ENCODE measurements at places on chromosomes 1 and 21.

DNA sequence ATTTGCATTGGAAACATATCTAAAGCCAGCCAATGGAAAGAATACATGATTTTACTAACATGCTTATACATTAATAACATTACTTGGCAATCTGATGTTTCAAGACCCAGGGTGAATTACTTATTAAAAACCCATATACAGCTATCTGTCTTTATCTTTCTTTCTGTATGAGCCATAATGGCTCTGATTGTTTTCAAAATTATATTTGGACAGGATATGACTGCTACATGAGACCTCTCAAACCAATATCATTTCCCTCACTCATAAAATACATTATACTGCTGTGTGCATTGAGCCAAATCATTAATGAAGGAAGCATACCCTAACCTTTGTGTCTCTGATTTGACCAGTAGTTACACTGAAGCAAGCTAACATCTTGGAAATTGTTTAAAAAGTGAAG is 205.9 kb upstream of the DPYD start:
- H3K4me3 ChIP-seq: no peak overlapping the region
- H3K36me3 ChIP-seq: no peaks in the 10 kb centered on the region
- H3K4me1 ChIP-seq: no peaks in the 10 kb centered on the region
- H3K27me3 ChIP-seq: no peaks in the 10 kb centered on the region

GRCh38 chr1:22886211-22886610 is 86.5 kb downstream of the LACTBL1 start:
- H3K27me3 ChIP-seq: no peaks in the 10 kb centered on the region
- H3K36me3 ChIP-seq: no peaks in the 10 kb centered on the region
- DNase-seq: no peak
- H3K4me3 ChIP-seq: no peak overlapping the region

GRCh38 chr1:19035377-19036040 is 79.0 kb upstream of the IFFO2 start:
- no peak for DNase-seq
- no peak overlapping the region for H3K27ac ChIP-seq
- no peaks in the 10 kb centered on the region for H3K27me3 ChIP-seq
- no peaks in the 10 kb centered on the region for H3K4me1 ChIP-seq

- H3K27me3 ChIP-seq: no peaks in the 10 kb centered on the region
- peaks cover 64% of the 10 kb centered on the region for H3K4me1 ChIP-seq
- H3K4me3 ChIP-seq: no peak overlapping the region
These were observed 26.0 kb downstream of the SERBP1 start for GRCh38 chr1:67404212-67404620.

GRCh38 chr1:88980870-88981269 is 11.6 kb downstream of the KYAT3 start:
- no peaks in the 10 kb centered on the region for H3K36me3 ChIP-seq
- DNase-seq: no peak
- H3K27ac ChIP-seq: no peak overlapping the region
- peaks cover 21% of the 10 kb centered on the region for H3K4me1 ChIP-seq
- H3K4me3 ChIP-seq: no peak overlapping the region
- H3K27me3 ChIP-seq: no peaks in the 10 kb centered on the region

GRCh38 chr1:35587736-35588135 is 14.6 kb downstream of the TFAP2E start:
- H3K4me3 ChIP-seq: no peak overlapping the region
- no peaks in the 10 kb centered on the region for H3K27me3 ChIP-seq
- no peaks in the 10 kb centered on the region for H3K4me1 ChIP-seq
- no peak overlapping the region for H3K27ac ChIP-seq
- DNase-seq: no peak

DNA sequence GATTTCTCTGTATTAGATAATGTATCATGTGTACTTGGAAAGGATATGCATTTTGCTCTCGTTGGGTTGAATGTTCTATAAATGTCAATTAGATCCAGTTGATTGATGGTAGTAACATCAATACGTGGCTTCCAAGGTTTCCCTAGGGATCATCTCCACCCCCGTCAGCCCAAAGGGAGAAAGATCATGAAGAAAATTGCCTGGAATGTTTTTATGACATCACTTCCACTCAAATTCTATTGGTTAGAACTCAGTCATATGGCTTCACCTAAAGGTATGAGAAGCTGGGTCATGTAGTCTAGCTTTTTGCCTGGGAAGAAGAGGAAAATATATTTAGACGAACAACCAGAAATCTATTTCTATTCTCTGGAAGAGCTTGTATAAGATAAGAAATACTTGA is at the start of gene C1orf185:
Gene C1orf185 (plus strand): TSS at position 253 of the 400 bp plus-strand sequence. CDS start 6 bp downstream, at position 259.
- H3K27ac ChIP-seq: no peak within 1 kb of the TSS
- H3K36me3 ChIP-seq: no peaks in the 10 kb centered on the region
- no peak within 1 kb of the TSS for H3K4me3 ChIP-seq
- no peaks in the 10 kb centered on the region for H3K4me1 ChIP-seq
- H3K27me3 ChIP-seq: no peaks in the 10 kb centered on the region

DNA sequence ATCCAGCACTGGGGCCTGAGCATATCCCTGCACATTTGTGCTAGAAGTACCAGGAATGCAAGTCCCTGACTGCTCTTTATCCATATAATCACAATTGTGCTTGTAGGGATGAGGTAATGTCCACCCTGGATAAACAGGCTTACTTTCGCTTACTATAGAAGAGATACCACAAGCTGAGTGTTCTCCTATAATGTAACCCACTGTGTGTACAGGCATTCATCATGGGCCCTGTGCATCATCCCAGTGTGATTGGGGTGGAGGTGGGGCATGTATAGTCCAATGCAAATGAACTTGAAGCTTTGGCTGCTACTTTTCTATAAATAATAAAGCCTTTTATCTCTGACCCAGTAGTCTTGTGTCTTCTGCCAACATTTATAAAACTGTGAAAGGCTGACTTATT is 69.3 kb downstream of the MAN1A2 start:
- H3K27me3 ChIP-seq: no peaks in the 10 kb centered on the region
- DNase-seq: no peak
- H3K27ac ChIP-seq: no peak overlapping the region
- no peak overlapping the region for H3K4me3 ChIP-seq
- no peaks in the 10 kb centered on the region for H3K4me1 ChIP-seq
- no peaks in the 10 kb centered on the region for H3K36me3 ChIP-seq

- no peak overlapping the region for H3K27ac ChIP-seq
- H3K4me3 ChIP-seq: no peak overlapping the region
- peaks cover 2% of the 10 kb centered on the region for H3K4me1 ChIP-seq
These were observed 2.1 kb downstream of the ITGB2 start for GRCh38 chr21:44918581-44919033.

- H3K27ac ChIP-seq: no peak overlapping the region
- H3K4me1 ChIP-seq: no peaks in the 10 kb centered on the region
- no peak for DNase-seq
- H3K4me3 ChIP-seq: no peak overlapping the region
- H3K36me3 ChIP-seq: no peaks in the 10 kb centered on the region
These were observed 59.7 kb downstream of the ATP1A1 start for GRCh38 chr1:116432655-116433265.

GRCh38 chr1:35426097-35426586 is 131.1 kb downstream of the KIAA0319L start:
- H3K4me1 ChIP-seq: no peaks in the 10 kb centered on the region
- 0 out of 2 replicates have a peak, but pooled peaks cover 3% of the 10 kb centered on the region for H3K36me3 ChIP-seq
- no peak for DNase-seq
- H3K27me3 ChIP-seq: no peaks in the 10 kb centered on the region
- H3K4me3 ChIP-seq: no peak overlapping the region

DNA sequence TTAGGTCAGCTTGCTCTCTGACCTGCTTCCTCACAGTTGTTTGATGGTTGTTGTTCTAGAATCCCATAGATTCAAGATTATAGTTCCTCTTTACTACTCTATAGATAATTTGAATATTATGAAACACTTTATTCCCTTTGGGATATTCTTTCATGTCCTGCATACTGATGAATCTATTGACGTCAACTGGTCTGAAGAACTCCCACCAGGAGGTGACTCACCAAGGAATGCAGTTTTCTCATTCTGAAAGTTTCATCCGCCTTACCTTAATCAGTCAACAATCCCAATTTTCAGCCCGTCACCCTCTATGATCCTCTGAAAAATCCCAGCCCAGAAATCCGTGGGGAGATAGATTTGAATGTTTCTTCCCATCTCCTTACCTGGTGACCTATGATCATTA is 834.1 kb upstream of the PRMT6 start:
- no peak overlapping the region for H3K4me3 ChIP-seq
- no peaks in the 10 kb centered on the region for H3K36me3 ChIP-seq
- no peaks in the 10 kb centered on the region for H3K27me3 ChIP-seq
- H3K27ac ChIP-seq: no peak overlapping the region
- H3K4me1 ChIP-seq: no peaks in the 10 kb centered on the region
- DNase-seq: no peak

GRCh38 chr1:88885933-88886332 is 5.4 kb downstream of the GTF2B start:
- H3K4me3 ChIP-seq: no peak overlapping the region
- H3K36me3 ChIP-seq: peaks cover 29% of the 10 kb centered on the region
- peaks cover 6% of the 10 kb centered on the region for H3K4me1 ChIP-seq
- DNase-seq: no peak

- H3K27me3 ChIP-seq: no peaks in the 10 kb centered on the region
These were observed 22.7 kb upstream of the TRIM67 start for GRCh38 chr1:231139125-231139649.

GRCh38 chr1:74963120-74963519 is 171.1 kb upstream of the LHX8 start:
- no peaks in the 10 kb centered on the region for H3K4me1 ChIP-seq
- no peaks in the 10 kb centered on the region for H3K27me3 ChIP-seq
- H3K36me3 ChIP-seq: no peaks in the 10 kb centered on the region
- H3K4me3 ChIP-seq: no peak overlapping the region
- no peak overlapping the region for H3K27ac ChIP-seq
- no peak for DNase-seq

DNA sequence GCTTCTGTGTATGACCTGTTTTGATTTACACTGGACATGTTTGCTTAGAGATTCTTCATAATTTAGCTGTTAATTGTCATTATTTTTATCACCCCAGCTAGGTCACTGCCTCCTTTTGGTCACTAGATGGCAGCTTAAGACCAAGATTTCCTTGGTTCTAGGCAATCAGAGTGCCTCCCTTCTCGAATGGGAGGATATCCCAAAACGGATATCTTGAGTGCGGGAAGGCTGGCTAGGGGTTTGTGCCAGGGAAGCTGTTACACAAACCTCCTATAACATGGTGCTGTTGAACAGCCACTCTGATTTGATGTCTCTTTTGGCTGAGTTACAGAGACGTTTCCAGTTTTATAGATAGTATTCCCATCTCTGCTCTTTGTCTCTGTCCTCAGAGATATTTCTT is 283.5 kb downstream of the S1PR1 start:
- H3K27ac ChIP-seq: no peak overlapping the region
- no peaks in the 10 kb centered on the region for H3K27me3 ChIP-seq
- DNase-seq: peak; percentile 32
- H3K4me3 ChIP-seq: no peak overlapping the region

DNA sequence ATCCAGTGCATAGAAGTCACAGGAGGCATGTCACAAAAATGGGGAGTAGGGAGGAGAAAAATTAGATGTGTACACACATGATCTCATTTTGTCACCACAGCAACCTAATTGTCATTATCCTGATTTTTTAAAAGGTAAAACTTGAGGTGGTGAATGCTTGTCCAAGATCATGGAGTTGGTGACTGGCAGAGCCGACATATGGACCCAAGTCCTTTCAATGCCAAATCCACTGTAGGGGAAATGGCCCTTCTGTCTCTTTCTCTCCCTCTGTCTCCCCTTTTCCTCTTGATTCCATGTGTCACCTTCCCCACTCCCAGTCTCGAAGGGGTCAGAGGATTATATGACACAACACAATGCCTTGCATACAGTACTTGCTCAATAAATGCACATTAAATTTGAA is 65.7 kb upstream of the JUN start:
- peak overlapping the region; percentile 48 for H3K27ac ChIP-seq
- H3K27me3 ChIP-seq: no peaks in the 10 kb centered on the region
- no peak for DNase-seq
- H3K36me3 ChIP-seq: no peaks in the 10 kb centered on the region

DNA sequence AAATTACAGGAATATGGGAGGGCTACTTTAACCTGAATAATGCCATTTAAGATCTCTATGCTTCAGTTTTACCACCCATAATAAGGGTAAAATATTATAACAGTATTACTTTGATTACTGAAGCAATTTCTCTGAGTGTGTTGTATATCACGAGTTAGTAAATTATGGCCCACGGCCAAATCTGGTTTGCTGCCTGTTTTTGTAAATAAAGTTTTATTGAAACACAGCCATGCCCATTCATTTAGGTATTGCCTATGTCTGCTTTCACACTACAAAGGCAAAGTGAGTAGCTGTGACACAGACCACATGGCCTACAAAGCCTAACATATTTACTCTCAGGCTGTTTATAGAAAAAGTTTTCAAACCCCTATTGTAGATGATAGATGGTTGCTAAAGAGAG is 156.8 kb downstream of the CDC42BPA start:
- no peak for DNase-seq
- 0 out of 2 replicates have a peak, but pooled peaks cover 8% of the 10 kb centered on the region for H3K36me3 ChIP-seq
- H3K27me3 ChIP-seq: no peaks in the 10 kb centered on the region

DNA sequence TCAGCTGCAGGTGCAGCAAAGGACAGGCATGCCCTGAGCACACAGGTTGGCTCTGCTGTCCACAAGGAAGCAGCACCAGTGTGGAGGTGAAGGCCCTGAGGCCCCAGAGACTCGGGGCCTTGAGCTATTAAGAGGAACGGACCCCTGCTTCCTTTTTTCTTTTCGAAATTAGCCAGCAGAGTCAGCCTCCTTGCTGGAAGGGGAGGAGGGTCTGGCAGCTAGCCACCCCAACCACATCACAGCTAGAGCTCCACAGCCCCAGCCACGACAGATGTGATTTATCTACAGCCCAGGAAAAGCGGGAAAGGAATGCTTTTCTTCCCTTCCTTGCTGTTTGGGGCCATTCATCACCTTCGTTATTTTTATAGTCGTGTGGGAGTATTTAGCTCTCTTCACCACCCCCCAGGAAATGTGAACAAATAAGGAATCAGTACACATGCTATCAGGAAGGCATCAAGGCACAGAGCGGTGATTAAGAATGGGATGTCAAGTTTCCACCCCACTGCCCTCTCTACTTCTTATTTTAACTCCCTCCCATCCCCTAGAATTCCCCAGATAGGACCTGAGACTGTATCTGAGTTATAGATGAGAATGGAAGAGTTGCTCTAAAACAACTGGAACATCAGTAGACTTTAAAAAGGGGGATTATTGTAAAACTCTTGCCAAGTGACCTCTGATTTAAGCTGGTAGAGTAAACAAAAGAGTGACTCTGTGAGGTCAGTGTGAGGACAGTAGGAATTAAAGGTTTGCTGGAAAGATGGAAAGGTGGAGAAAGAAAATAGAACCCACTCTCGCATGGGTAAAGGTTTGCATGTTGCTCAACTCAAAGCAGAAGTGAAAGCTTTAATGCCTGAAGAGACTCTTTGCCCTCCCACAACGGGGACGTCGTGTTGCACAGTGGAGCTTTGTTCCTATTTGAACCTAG is 224.7 kb upstream of the GJB5 start:
- no peak for DNase-seq
- no peak overlapping the region for H3K4me3 ChIP-seq
- no peaks in the 10 kb centered on the region for H3K4me1 ChIP-seq
- H3K36me3 ChIP-seq: no peaks in the 10 kb centered on the region
